ENCODE measurements at places on chromosomes 2 and 18. TPM values are rescaled to one million over a fixed set of nuclear protein-coding genes. Genes with fewer than 3 reads are reported as not detected.

Gene GALNT13
- 0.33 TPM for total RNA-seq

GRCh38 chr2:118053681-118054080 lies 34.6 kb upstream of the INSIG2 start:
- no peak for DNase-seq

DNA sequence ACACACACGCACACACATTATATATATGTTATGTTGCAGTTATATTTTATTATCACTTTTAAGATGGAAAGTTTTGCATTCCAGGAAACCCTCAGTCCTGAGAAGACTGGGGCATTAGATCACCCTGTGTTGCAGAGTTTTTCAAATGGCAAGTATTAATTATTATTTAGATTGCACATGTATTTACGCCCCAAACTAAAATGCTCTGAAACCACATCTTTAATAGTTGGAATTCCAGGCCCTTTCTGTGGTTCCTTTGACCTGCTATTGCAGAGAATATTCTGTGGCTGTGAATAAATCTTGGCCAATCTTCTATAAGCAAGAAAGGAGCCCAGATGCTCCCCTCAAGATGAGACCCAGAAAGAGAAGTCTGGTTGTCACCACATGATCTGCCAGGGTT lies 427.0 kb upstream of the TNP1 start:
- no peak for DNase-seq

DNA sequence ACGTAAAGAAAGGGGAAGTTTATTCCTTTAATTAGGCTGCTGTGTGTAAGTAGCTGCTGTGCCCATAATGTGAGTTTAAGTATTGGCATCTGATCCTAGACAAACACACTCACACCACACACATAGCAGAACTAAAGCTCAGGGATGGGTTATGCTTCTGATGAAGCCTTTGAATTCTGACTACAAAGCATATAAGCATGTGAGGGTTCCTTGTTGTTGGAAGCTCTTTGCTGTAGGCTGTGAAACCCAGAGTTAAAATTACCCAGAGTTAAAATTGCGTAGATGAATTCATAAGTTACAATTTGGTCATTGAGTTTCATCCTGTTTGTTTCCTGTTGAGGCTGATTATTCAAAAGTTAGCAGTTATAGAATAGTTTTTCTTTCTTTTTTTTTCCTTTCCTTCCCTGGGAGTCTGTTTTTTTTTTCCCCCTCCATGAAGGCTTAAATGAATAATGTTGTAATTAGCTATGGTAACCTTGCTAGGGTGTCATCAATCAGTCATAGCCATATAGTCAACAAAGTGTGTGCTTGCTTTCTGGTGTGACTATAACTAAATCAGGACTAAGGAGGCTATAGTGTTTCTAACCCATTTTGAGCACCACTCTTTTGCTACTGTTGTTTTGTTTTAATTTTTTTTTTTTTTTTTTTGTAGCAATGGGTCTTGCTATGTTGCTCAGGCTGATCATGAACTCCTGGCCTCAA lies 426.1 kb downstream of the PARD3B start:
- DNase-seq: no peak

DNA sequence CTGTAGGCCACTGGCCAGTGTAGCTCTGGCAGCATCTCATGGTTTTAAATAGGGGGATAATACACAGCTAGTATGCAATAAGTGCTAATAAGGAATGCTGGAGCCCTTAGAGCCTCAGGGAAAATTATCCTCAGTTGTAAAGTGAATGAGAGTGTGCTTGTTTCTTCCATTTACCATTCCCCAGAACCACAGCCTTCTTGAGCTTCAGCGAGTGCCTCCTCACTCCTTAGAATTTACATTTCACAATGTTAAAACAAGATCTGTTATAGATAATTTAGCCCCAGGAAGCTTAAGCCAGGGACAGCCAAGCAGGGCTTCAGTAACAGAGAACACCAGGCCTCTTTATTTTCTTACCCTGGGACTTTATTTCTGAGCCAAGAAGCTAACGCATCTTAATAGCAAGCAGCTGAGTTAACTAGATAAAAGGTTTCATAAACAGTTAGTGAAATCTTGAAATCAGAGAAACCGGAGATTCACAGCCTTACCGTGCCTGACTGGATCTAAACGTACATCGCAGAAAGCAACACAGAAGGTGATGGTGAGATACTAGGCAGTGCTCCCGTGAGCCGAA lies 535.2 kb downstream of the TDRD15 start:
- no peak for DNase-seq

DNA sequence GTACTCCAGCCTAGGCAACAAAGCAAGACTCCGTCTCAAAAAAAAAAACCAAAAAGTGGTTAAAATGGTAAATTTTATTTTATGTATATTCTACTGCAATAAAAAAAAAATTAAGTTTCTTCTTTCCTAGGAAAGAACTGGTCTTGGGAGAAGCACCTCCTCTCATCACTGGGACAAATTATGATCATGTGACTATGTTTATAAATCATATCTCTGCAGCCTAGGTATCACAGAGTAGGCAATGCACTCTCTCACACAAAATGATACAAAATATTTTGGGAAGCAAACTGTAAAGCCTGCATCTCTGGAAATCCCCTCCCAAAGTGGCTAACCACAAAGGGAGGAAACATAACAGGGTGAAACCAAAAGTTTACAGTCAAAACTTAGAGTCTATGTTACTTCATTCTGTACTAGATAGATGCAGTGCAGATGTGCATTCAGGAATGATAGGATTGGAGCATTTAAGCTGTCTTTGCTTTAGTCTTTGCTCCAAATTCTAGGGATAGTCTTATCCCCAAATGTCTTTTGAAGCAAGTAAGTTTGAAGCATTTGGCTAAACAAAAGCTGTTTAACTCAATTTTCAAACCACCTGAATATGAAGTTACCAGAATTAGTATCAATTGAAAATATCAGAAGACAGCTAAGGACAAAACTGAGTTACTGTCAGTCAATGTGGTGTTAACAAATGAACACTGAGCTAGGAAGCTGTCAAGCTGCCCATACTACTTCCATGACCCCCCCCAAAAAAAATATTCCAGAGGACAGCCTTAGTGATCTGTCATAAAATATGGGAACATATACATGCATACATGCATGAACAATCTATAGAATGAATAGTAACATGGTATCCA lies 21.1 kb upstream of the MALT1 start:
- no peak for DNase-seq

DNA sequence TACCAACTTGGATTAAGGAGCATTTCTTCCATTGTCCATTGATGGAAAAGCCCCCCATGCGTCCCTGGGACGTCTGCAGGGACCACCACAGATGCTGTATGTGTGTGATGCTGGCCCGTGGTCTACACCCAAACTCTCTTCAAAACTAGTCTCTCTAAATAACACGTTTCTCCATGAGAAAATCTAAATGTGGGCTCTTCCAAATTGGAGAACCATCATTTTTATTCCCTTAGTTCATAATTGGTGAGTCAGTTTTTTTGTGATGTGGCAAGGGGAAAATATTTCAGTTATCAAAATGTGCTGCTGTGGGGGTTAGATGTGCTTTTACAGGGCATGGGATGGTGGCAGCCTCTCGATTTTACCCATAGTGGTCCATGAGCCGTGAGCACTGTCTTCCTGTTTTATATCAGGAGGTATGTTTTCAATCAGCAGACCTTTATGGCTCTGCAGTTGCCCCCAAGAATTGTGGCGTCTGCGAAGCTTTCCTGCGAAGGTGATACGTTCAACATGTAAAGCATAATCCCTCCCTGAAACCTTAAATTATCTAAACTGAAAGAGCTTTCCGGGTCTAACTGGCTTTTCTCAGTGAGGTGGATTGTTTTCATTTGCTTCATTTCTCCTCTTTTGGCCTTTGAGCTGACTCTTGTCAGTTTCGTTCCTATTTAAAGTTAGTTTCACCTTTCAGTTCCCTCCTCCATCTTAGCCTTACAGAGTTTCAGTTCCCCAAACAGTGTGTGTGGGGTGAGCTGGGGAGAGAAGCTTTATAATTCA lies 78.4 kb downstream of the SETBP1 start:
- no peak for DNase-seq
